Lung (tissue), 17 donors: ENCODE measurements at places on chromosomes 7 and 10.
A peak's percentile ranks its signal among the peaks of the same experiment; 100 is the strongest.

DNA sequence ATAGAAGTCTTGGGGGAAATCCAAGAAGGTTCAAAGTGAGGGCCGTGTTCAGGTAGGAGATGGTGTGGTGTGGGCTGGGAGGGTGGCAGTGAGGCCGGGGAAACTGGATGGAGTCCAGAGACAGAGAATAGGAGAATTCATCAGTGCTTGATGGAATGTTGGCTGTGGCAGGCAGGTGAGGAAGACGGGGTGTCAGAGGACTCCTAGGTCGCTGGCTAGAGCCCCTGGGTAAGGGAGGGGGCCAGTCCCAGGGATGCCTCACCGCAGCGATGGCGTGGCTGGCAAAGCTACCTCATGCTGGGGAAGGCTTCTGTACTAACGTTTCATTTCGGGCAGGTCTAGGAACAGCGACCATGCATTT lies 373.0 kb downstream of the RPS24 start:
- no peak overlapping the region for H3K4me3 ChIP-seq
- no peaks in the 10 kb centered on the region for H3K36me3 ChIP-seq
- H3K4me1 ChIP-seq, result peaks cover 18% of the 10 kb centered on the region
- DNase-seq, result no peak
- H3K27me3 ChIP-seq, result no peaks in the 10 kb centered on the region

GRCh38 chr7:106485919-106486318 lies 175.0 kb downstream of the CCDC71L start:
- H3K4me1 ChIP-seq, result peaks cover 5% of the 10 kb centered on the region
- no peak overlapping the region for H3K27ac ChIP-seq
- H3K36me3 ChIP-seq, result no peaks in the 10 kb centered on the region
- H3K4me3 ChIP-seq, result no peak overlapping the region
- DNase-seq, result no peak

DNA sequence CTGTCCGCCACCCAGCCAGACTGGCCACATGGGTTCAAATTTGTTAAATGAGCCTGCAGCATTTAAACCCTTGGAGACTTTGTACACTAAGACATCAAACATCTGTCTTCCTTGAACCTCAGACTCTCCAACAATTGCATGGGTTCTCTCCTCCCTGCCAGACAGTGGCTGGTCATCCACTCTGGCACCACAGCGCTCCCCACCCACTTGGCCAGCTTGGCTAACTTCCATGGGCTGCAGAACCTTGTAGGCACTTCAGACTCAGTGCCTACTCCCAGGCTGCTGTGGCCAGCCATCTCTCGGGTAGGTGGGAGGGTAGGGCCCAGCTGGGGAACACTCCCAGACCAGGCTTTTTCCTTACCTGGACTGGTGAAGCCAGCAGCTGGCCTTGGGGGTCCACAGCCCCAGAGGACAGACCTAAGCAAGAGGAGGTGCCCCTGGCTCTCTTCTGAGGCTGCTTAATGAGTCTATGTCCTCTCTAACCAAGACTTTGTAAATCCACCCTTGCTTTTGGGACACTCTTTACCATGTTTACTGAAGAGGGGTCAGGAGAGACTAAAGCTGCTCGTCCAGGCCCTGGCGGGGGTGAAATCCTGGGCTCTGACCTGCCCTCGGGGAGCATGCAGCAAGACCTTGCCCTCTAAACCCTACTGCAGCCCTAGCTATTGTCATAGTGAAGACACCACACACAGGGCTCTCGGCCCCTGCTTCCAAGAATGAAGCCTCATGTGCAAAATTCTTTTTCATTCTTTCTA lies 82.7 kb downstream of the ARHGAP22 start:
- H3K4me1 ChIP-seq, result peaks cover 2% of the 10 kb centered on the region
- H3K36me3 ChIP-seq, result no peaks in the 10 kb centered on the region
- no peak overlapping the region for H3K4me3 ChIP-seq

- no peaks in the 10 kb centered on the region for H3K36me3 ChIP-seq
- H3K27me3 ChIP-seq, result no peaks in the 10 kb centered on the region
- peaks cover 5% of the 10 kb centered on the region for H3K4me1 ChIP-seq
- DNase-seq, result no peak
- no peak overlapping the region for H3K4me3 ChIP-seq
- H3K27ac ChIP-seq, result no peak overlapping the region
Observed at GRCh38 chr10:32166365-32166764, 110.1 kb upstream of the KIF5B start.

GRCh38 chr10:6617309-6618076 lies 37.4 kb upstream of the PRKCQ start:
- H3K4me1 ChIP-seq, result no peaks in the 10 kb centered on the region
- no peaks in the 10 kb centered on the region for H3K36me3 ChIP-seq
- H3K27me3 ChIP-seq, result no peaks in the 10 kb centered on the region
- H3K27ac ChIP-seq, result no peak overlapping the region

DNA sequence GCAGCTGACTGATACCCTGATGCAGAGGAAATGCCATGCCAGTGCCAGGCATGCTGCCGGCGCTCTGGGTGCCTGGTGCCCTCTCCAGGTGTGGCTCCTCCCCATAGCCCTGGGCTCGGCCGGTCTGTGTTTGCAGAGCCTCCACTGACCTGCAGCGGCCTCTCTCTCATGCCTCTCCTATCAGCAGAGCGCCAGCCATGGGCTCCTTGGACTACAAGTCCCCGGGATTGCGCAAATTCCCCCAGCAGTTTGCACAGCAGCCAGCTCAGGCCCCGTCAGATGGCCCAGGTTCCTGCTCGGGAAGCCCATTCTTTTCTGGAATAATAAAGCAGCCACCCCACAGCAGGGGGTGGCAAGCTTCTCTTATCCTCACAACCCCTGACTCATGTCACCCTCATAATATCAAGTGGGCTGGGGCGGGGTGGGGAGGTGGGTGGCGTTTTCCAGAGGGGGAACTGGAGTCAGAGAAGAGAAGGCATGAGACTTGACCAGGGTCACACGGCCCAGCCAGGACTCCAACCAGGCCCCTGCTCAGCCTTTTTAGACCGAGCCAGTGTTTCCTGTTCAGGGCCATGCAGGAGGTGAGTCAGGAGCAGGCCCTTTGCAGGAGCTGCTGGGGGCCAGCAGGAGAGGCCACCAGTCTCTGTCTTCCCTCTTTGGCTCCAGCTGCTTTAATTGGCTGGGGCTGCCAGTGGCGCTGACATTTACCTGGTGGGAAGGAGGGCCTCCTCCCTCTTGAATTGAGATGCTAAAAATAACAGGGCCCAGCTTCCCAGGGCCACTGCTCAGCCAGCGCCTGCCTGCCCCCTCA lies 58.6 kb downstream of the ZMIZ1 start:
- no peaks in the 10 kb centered on the region for H3K27me3 ChIP-seq
- H3K4me1 ChIP-seq, result peaks cover 14% of the 10 kb centered on the region
- H3K4me3 ChIP-seq, result no peak overlapping the region
- H3K27ac ChIP-seq, result peak overlapping the region; percentile 26

DNA sequence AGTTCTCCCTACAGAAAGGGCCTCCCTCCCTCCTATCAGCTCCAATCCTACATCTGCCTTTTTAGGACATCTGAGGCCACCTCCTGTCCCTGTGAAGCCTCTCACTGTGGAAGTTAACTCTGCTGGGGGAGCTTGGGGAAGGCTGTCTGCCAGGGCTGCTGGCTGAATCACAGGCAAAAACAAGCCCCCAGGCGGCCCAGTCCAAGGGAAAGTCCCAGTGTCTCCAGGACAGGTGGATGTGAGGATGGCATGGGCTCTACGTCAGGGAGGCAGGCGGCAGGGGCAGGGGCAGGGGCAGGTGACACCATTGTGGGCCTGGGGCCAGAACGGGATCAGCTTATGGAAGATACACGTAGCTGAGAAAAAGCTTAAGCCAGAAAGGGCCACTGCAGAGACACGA lies 240.2 kb downstream of the MAD1L1 start:
- no peak for DNase-seq
- H3K36me3 ChIP-seq, result no peaks in the 10 kb centered on the region
- no peaks in the 10 kb centered on the region for H3K27me3 ChIP-seq
- H3K27ac ChIP-seq, result no peak overlapping the region

- no peaks in the 10 kb centered on the region for H3K36me3 ChIP-seq
- no peaks in the 10 kb centered on the region for H3K4me1 ChIP-seq
Observed at GRCh38 chr7:77975672-77976480, 177.3 kb downstream of the PHTF2 start.

DNA sequence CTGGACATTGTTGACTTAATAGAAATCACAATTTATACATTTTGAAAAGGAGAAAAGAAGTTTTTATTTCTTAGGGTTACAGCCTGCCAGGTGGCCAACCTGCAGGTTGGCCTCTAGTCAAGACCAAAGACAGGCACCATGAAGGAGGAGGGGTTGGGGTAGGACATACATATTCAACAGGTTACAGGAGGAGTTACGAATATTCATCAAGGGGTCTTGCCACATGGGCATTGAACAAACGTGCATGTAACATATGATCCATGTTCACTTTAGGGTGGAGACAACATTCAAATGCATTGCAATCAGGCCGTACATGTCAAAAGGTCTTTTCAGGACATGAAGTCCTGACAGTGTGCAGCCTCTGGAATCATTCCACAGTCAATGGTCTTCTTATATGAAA lies 246.2 kb upstream of the AKR1E2 start:
- H3K27me3 ChIP-seq, result no peaks in the 10 kb centered on the region
- no peak overlapping the region for H3K27ac ChIP-seq
- H3K4me1 ChIP-seq, result no peaks in the 10 kb centered on the region
- DNase-seq, result no peak

DNA sequence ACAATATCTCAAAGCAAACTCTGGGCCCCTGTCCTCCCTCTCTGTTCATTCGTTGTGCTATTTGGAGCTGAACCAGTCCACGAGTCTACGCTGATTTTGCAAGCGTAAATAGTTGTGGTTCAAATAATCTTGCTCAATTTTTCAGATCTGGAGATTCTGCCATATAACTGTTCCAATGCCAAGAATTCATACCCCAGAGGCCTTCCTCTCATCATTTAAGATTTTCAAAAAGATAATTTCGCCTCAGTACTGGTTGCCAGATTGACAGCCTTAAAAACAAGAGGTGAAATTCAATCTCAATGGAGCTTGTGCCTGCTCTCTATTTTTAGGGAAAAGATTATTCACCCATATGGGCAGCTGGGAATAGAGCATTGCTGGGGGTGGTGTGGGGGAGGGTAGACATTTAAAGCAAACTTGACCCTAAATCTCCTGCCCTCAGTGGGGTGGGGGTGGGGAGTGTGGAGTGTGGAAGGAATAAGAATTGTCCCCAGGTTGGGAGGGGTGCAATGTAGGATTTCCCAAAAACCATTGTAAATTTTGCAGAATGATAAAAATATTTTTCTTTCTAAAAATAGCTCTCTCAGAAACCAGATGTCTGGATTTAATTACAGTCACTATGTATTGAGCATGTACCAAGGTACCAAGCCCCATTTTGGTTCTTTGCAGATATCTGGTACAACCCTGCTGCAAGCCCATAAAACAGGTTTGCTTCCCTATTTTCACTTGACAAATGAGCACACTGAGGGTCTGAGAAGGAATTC lies 104.7 kb upstream of the EEPD1 start:
- no peak overlapping the region for H3K4me3 ChIP-seq
- H3K36me3 ChIP-seq, result no peaks in the 10 kb centered on the region
- H3K27ac ChIP-seq, result no peak overlapping the region
- peaks cover 24% of the 10 kb centered on the region for H3K4me1 ChIP-seq
- no peak for DNase-seq

- H3K27me3 ChIP-seq, result no peaks in the 10 kb centered on the region
- H3K4me3 ChIP-seq, result no peak overlapping the region
- no peaks in the 10 kb centered on the region for H3K36me3 ChIP-seq
- no peak for DNase-seq
Observed at GRCh38 chr7:29197916-29198315, 3.3 kb downstream of the CHN2 start.

GRCh38 chr10:58372607-58373441 lies 12.4 kb upstream of the TFAM start:
- H3K27ac ChIP-seq, result no peak overlapping the region
- DNase-seq, result no peak
- no peaks in the 10 kb centered on the region for H3K27me3 ChIP-seq
- no peak overlapping the region for H3K4me3 ChIP-seq
- H3K4me1 ChIP-seq, result peaks cover 7% of the 10 kb centered on the region
- no peaks in the 10 kb centered on the region for H3K36me3 ChIP-seq

DNA sequence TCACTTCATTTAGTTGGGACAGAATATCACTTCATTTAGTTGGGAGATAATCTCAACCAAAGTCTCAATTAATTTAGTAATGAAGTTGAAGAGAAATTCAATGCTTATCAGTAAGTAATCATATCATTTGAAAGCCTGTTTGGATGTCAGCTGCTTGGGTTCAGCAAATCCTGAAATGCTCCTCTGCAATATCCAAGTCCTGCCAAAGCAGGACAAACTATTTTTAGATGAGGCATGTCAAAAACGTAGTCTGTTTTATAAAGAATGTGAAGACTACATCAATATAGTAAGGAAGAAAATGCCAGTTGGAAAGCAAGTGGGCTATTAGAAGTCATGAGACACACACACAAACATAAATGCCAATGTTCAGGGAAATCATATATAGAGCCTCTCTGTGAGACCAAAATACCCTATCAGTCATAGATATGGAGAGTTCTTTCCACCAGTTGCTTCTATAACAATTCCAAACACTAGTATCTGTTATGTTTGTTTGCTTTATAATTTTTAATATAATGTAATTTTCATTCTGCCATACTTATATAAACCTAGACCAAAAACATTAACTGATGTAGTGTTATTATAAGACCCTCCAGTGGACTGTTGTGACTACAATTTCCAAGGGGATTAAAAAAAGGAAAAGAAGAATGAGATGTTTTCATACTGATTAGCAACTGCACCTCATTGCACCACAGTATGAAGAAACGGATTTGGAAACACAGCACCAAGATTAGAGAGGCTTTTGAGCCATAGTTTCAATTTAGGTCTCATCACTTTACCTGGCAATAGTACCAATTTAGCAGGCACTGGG lies 160.7 kb downstream of the LRRTM3 start:
- peak overlapping the region; percentile 53 for H3K27ac ChIP-seq
- H3K27me3 ChIP-seq, result no peaks in the 10 kb centered on the region

DNA sequence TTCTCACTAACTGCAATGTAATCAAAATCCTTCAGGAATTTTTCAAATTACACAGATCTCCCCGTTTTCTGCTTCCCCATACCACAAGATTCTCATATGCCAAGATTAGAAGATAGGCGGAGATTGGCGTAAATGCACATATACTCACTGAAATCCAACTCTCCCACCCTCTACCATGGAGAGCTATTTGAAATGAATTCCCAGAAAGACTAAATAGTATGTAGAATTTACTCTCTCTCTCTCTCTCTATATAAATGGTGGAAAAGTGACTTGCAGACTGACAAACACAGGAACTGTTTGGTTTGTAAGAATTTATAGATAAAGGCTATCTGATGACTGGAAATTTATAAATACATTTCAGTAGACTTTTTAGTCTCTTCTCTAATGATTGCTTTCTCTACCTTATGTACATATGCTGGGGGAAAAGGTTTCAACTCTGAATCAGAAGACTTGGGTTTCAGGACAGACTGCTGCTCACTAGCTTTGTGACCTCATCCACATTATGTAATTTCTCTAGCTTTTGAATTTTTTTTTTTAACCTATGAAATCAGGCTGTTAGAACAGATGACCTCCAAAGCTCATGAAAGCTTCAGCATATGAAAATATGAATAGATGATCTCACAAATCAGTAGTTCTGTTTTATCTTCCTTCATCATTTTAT lies 67.8 kb upstream of the CSTF2T start:
- H3K36me3 ChIP-seq, result no peaks in the 10 kb centered on the region
- no peaks in the 10 kb centered on the region for H3K4me1 ChIP-seq
- no peak overlapping the region for H3K27ac ChIP-seq
- DNase-seq, result no peak
- no peak overlapping the region for H3K4me3 ChIP-seq
- no peaks in the 10 kb centered on the region for H3K27me3 ChIP-seq
